Stimulated activated CD4-positive, alpha-beta T cell treated with anti-CD3 and anti-CD28 coated beads, Interleukin-1b, Interleukin-23, amount 100 ng/mL, for 1 hour (primary cell): ENCODE measurements at places on chromosomes 4 and X.

- no peak for DNase-seq
Measured at GRCh38 chrX:150361777-150362351, 1.3 kb upstream of the MAMLD1 start.

DNA sequence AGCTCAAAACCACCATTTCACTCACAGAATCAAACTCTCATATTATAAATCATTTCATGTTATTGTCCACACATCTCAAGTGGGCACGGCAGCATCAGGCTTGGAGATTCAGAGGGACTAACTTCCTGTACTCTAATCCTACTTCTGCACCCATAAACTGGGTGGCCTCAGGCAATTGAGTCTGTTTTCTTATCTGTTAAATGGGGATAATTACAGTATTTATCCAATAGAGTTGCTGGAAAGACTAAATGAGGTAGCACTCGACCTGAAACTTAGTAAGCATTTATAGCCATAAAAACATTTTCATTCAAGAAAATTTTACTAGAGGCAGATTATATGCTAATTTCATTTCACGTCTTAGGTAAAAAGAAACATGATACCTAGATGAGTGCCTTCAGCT lies 13.0 kb downstream of the TBC1D1 start:
- DNase-seq = no peak

DNA sequence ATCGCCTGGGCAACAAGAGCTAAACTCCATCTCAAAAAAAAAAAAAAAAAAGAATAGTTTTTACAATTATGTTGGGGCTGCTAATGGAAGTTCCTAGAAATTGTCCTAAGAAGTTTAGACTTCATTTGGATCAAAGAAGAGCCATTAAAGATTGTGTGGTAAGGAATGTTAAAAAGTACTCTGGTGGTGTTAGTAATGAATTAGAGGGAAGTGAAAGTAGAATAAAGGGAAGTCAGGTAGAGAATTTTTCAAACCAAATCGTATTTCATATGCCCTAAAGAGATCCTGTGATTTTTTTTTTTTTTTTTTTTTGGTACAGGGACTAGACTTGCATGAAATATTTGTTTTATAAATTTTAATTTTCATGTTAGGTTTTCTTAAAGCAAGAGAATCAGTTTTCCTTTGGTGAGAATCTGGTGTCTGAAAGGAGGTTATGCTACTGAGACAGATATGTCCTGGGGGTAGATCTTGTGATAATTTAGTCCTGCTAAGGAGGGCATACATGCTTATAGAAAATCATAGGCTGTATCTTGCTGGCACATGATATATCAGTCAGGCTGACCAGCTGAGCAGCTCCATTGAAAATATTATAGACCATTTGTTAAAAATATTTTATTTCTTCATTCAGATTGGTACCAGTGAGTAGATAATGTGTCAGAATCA lies 10.7 kb downstream of the SEC24B start:
- no peak for DNase-seq

DNA sequence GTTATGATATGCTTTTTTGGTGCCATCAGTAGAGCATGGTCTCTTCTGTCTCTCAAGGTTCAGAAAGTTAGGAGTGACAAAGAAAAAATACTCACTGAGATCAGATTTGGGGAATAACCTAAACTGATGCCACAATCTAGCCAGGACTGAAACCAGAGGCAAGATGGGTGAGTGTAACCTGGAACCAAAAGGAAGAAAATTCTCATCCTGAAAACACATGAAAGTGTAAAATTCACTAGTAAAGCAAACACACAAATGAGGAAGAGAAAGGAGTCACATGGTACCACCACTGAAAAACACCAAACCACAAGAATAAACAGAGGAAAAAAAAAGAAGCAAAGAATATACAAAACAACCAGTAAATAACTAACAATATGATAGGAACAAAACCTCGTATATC lies 96.4 kb downstream of the ANXA10 start:
- no peak for DNase-seq

DNA sequence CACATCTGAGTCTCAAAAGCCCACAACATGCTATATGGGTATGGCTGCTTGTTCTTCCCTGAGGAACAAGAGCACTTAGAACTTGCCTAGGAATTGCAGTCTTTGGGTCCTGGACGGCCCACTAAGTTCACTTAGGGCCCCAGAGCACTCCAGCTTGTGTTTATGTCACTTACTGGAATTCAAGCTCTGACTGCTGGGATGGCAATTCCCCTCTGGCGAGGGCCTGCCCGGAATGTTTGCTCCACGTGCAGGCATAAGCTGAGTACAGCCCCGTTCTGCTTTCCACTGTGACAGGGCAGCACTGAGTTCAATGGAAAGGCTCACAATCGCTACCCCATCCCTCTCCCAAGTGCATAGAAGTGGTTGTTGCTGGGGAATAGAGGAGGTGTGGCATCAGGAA lies 25.9 kb upstream of the RASSF6 start:
- DNase-seq = no peak

DNA sequence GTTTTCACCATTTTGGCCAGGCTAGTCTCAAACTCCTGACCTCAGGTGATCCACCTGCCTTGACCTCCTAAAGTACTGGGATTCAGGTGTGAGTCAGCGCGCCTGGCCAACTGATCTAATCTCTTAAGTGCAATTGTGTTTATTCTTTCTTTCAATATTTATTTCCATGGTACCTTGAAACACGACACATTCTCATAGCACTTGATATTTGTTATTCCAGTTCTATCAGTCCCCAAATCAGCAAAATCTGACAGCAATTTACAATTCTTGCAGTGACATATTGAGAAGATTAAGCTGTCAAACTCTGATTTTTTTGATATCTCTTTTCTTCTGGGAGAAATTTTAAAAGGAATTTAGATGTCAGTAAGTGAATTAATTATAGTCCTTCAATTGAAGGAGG lies 218.1 kb upstream of the FAT4 start:
- no peak for DNase-seq

- no peak for DNase-seq
Measured at GRCh38 chrX:116436358-116436816, at the start of gene SLC6A14. TSS of gene SLC6A14 (plus strand) at chrX:116436606. CDS start at chrX:116436710, 104 bp downstream.

DNA sequence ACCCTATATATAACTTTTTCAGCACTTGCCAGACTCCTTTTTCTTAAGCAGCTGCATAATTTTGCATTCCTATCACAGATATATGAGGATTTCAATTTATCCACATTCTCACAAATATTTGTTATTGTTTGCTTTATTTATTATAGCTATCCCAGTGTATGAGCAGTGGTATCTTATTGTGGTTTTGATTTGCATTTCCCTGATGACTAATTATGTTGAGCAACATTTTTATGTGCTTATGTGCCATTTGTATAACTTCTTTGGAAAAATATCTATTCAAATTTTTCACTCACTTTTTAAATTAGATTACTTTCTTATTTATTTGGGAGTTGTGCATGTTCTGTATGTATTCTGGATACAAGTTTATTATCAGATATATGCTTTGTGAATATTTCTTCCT lies 361.9 kb downstream of the KCTD8 start:
- DNase-seq = no peak

DNA sequence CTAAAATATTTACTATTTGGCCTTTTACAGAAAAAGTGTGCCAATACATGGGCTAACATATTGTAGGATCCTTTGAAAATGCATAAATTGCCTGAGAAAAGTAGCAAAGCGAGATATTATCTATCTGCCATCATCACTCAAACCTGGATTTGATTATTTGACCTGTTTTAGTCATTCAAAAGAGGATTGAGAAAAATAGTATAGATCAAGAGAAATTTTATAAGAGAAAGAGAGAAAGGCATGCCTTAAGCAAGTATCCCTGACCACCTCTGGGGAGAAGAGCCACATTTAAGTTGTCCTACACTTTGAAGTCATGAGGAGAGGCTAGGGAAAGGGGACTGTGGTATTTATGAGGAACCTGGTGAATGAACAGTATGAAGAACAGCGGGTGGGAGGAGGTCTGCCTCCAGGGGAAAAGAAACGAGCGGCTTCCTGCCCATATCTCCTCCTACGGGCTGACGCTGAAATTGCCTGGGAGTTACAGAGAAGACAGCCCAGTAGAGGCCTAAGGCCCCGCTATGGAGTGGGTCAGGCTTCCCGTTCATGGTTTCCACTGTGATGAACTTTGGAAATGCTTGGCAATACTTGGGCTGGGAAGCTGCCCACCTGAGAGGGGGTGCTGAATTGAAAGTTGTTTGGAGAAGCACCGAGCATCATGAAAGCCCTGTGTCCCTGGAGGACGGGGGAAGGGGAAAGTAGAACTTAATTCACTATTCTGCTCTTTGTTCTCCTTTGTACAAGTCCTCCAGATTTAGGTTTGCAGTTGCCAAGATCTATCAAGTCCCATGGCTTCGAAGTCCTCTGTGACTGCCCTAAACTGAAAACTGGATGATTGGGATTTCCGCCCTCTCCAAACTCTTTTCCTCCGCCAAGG lies 106.9 kb upstream of the ACSL4 start:
- no peak for DNase-seq

GRCh38 chr4:125043486-125043885 lies 271.3 kb upstream of the FAT4 start:
- DNase-seq = no peak

DNA sequence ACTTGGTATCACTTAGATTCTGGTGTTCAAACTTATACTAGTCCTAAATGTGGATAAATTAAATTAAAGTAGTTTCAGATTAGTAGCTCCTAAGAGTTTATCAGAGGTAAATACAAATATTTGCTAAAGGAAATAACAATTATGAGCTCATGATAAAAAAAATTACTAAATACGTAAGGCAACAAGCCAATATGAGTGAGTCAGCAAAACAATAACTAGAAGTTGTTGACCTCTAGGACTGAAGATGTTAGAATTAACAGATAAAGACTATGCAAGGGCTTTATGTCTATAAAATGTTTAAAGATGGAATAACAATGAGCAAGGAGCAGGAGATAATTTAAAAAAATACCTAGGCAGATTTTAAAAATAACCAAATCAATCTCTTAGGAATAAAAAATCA lies 195.8 kb downstream of the CLCN4 start:
- DNase-seq = no peak

GRCh38 chrX:111431001-111431400 lies 19.0 kb upstream of the DCX start:
- DNase-seq = no peak

- no peak for DNase-seq
Measured at GRCh38 chrX:129600981-129601424, 53.8 kb downstream of the APLN start.
